DMS79 treated with DMSO at 0.1 percent for 48 hours (cell line): ENCODE measurements at places on chromosomes 3 and 15.

DNA sequence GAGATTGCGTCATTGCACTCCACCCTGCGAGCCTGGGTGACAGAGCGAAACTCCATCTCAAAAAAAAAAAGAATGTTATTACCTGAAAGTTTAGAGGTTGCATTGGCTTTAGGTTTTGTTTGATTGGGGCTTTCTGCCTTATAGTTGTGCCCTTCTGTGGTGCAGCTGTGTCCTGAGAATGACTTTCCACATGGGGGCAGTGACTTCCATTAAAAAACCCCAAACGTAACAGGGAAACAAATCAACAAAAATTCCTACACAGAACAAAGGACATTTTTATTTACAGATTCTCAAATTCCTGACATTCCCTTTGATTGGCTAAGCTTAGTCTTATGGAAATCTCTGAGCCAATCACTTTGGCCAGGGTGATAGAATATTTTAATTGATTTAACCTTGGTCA lies 154.1 kb upstream of the GPR149 start:
- no peak for DNase-seq

DNA sequence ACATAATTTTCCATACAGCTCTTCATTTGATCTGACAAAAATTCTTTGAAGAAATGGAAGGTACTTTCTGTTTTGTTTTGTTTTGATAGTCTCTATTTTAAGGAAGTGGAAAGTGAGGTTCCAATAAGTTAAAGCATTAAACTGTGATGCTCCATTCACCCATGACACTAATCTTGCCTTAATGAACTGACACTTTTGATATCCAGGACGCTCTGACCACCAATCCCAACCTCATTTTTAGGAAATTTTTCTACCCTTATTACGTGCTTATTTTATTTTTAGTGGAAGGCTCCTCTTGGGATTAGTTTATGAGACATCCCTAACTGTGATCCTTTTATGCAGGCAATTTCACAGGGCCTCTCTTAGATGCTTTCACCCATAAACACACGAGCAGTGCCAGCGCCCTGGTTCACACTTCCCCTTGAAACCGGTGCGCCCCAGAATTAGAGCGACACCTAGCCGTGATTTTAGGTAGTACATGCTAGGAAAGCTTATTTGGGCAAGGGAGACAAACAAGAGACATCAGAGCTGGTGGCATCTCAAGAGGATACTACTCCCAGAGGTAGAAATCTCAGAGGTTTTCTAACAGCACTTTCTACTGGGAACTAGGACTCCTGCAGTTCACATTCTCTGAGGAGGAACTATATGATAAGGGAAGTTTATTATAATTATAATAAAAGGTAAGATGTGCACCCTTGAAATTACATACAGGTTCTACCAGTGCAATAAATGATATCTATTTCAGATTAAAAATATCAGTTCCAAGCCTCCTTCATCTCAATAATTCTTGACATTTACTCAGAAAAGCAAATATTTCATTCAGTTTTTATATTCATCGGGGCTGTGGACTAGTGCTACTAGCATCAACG lies 173.9 kb downstream of the SLC9A9 start:
- peak; percentile 54 for DNase-seq

DNA sequence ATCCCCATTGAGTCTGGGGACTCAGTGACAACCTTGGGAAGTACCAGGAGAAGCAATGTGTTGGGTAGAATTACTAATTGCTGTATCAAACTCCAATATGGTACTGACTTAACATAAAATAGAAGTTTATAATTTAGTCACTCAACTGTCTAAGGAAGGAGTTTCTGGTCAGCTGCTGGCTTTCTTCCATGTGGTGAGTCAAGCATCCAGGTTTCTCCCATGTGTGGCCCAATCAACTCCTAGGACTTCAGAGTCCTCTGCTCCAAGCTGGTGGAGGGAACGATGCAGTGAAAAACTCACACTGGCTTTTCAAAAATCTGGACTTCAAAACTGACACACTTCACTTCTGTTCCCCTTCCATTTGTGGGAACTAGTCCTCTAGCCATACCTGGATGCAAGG lies 25.2 kb downstream of the WNT5A start:
- DNase-seq = no peak

GRCh38 chr15:79990997-79991334 lies 20.0 kb upstream of the BCL2A1 start:
- DNase-seq = no peak

- DNase-seq = no peak
Measured at GRCh38 chr3:16940769-16941700, 56.3 kb downstream of the PLCL2 start.

DNA sequence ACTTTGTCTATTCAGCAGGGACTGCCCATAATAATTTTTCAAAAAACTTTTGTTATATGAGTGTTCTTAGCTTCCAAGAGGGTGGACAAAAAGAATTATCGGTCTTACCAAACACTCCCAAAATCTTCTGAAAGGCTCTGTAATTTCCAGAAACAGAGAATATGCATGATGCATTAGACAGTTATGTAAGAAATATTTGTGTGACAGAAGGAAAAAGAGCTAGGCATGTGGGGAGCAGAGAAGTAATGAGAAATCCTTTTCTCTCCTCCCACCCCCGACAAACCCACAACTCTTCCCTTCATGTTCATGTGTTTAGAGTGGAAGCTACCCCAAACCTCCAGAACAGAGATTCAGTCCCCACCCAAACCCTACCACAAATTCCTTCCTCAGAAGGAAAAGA lies 86.8 kb downstream of the MYO5A start:
- no peak for DNase-seq

DNA sequence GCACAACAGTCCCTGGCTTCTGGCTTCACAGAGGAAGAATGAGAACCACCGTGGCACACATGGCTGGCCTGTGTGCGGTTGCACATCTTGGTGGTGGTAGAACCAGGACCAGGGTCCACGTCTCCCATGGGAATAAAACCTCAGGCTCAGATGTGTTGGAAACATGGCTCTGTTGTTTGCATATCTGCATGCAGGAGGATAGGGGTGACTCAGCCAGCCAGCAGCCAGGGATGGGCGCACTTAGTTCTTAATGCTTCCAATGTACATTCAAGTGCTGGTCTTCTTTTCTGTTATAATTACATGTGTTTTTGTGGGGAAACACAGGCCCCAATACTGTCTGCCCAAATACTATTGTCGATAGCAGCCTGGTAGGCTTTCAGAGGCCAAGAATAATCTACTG lies 35.8 kb upstream of the BCL2L10 start:
- no peak for DNase-seq

- DNase-seq = no peak
Measured at GRCh38 chr3:119595639-119596334, 1.9 kb upstream of the PLA1A start.

- no peak for DNase-seq
Measured at GRCh38 chr3:178583963-178584575, 47.8 kb downstream of the KCNMB2 start.

- no peak for DNase-seq
Measured at GRCh38 chr15:66880380-66881155, 178.5 kb downstream of the SMAD6 start.

DNA sequence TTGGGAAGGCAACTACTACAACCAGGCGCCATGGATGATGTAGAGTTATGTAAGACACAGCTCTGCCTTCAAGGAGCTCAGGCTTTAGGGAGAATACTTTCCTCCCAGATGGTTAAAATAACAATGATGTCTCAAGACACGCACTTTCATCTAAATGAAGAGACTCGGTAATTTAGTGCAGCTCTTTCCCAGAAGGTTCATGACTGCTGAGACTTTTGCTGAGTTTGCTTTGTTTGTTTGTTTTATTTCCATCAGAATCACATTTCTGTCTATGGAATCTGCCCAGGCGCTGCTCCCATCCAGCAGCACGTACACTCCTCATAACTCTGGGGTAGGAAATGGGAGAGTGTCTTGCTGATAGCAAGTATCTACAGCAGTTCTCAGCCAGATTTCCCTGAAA lies 33.9 kb upstream of the MEX3B start:
- DNase-seq = no peak

DNA sequence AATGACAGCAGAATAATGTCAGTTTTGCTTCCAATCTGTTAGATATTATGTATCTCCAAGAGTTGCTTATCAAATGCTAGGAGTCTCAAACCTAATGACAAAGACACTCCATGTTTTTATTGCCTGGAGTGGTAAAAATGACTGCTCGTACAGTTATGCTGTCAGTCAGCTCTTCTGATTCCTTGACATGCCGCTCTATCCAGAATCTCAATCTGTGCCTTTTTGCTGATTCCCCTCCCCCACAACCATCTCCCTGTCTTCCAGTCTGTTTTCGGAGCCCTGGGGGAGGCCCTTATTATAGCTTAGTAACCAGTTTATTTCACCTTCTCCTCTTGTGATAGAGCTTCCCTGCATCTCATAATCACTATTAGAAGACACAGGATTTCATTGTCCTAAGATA lies 2.6 kb downstream of the MKRN2 start:
- no peak for DNase-seq

- DNase-seq = no peak
Measured at GRCh38 chr3:78858910-78859309, 908.9 kb downstream of the ROBO1 start.

GRCh38 chr3:37892927-37893600 lies 31.4 kb downstream of the CTDSPL start:
- no peak for DNase-seq

DNA sequence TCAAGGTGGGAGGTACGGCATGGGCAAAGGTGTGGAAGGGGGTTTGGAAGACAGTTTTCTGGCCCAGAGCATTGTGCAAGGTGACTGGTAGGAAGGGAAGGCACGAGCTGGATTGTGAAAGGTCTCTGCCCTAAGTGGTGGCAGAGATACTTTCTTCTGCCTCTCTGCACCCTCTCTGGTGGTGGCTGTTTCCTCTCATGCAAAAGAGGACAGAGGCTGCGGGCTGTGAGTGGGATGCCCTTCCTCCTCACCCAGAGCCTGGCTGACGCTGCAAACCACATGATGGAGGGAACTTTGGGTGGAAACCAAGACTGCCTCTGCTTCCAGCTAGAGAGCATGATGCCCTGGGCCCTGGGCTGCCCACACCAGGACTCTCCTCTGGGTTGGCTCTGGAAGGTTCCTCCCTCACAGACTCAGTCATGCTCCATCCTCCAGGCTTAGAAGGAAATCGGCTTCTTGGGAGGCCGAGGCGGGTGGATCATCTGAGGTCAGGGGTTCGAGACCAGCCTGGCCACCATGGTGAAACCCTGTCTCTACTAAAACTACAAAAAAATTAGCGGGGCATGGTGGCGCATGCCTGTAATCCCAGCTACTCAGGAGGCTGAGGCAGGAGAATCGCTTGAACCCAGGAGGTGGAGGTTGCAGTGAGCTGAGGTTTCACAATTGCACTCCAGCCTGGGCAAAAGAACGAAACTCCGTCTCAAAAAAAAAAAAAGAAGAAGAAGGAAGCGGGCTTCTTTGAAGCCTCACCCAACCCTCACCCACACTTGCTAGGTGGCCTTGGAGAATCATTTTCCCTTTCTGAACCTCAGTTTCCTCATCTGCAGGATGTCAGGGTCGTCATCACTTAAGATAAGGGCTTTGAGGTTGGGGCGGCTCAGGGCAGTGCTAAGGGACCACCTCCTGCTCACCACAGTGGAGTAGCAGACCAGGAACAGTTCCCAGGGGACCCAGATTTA lies 8.3 kb downstream of the PSTPIP1 start:
- DNase-seq = no peak

- DNase-seq = no peak
Measured at GRCh38 chr15:66649235-66649984, 52.6 kb upstream of the SMAD6 start.

DNA sequence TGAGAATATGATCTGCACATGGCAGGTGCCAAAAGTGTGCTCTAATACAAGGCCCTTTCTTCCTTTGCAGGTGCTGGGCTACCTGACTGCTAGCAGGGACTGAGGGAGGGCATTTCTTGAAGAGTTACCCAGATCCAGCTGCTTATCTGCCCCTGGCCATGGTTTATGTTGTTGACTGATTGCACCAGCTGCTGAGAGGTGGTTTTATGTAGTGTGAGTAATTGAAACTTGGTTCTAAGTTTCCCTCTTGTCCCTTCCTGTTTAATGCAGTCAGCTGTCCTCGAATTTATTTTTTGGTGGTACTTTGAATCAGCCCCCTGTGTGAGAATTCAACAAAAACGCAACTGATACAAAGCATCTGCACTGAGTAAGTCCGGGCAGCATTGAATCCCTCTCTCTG lies 288.3 kb upstream of the C2CD4B start:
- peak; percentile 10 for DNase-seq

- no peak for DNase-seq
Measured at GRCh38 chr15:29736744-29737020, 85.6 kb downstream of the TJP1 start.

DNA sequence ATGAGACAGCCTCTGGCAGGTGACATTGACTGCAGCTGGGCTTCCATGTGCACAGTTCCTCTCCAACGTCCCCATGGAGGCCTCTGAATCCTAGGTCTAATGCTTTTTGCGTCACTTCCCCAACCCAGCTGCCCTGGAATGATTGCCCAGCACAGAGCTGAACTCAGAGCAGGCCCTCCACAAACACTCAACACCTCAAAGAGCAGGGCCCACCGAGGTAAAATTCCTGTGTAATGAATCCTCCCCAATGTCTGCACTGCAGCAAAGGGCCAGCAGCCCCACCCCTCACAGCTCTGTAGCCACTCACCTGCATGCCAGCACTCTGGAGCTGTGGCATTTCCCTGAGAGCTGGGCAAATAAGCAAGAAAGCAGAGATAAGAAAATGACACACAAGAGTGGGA lies 42.6 kb upstream of the DUSP7 start:
- DNase-seq = no peak

GRCh38 chr3:185280572-185281365 lies 26.9 kb upstream of the EHHADH start:
- peak; percentile 15 for DNase-seq

GRCh38 chr15:71800835-71801745 lies 9.3 kb upstream of the NR2E3 start:
- DNase-seq = peak; percentile 61

DNA sequence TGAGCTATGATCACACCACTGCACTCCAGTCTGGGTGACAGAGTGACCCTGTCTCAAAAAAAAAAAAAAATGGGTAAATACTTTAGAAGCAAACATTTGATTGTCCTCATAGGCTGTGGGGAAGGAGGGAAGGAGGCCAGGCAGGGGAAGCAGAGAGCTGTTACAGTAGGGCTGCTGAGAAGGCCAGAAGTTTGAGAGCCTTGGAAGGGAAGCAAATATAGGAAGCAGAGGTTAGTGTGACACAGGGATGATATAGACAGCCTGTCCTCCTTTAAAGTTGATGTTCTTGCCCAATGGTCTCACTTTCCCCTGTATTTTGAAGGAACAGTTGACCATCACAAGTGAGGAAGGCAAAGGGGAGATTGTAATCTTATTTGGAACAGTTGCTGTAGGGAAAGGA lies 5.3 kb upstream of the ALPK3 start:
- DNase-seq = no peak

GRCh38 chr3:125028657-125029056 lies 27.1 kb downstream of the HEG1 start:
- DNase-seq = no peak

- DNase-seq = no peak
Measured at GRCh38 chr15:75167588-75168350, 33.9 kb upstream of the C15orf39 start.

- DNase-seq = no peak
Measured at GRCh38 chr3:63918321-63918720, 6.1 kb upstream of the SCAANT1 start.

- no peak for DNase-seq
Measured at GRCh38 chr15:60594071-60594470, 115.1 kb upstream of the ICE2 start.
